ENCODE measurements at places on chromosomes 5 and 9.
A peak's percentile ranks its signal among the peaks of the same experiment; 100 is the strongest.

GRCh38 chr9:104269374-104269773 lies 175.3 kb downstream of the SMC2 start:
- no peak for DNase-seq

DNA sequence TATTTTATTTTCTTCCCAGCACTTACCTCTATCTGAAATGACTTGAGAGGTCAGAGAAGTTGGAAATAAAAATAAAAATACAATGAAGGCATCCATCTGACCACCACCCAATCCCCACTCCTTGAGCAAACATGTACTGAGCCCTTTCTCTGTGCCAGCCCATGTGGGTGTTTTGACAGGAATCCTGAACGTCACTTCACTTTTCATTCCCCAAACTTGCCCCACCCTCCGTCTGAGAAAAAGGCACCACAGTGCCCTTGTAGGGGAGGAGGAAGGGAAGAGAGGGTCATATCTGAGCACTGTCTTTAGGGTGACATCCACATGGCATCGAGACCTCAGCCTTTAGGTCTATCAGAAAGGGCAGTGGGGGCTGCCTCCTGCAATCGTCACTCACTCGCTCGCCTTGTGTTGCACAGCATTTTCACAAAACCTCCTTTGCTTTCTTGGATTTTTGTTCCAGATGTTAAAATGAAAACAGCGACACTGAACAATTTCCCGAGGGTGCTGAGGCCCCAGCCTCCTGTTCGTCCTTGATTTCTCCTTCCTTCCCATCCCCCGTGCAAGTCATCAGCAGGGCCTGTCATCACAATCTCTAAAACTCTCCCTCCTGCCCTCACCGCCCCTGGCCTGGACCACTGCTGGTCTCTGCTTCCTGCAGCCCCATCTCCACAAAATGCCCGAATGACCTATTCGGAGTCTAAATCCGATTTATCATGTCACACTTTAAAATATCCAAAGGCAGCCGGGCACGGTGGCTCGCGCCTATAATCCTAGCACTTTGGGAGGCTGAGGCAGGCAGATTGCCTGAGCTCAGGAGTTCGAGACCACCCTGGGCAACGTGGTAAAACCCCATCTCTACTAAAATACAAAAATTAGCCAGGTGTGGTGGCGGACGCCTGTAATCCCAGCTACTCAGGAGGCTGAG lies 13.0 kb downstream of the HIGD2A start:
- no peak for DNase-seq

DNA sequence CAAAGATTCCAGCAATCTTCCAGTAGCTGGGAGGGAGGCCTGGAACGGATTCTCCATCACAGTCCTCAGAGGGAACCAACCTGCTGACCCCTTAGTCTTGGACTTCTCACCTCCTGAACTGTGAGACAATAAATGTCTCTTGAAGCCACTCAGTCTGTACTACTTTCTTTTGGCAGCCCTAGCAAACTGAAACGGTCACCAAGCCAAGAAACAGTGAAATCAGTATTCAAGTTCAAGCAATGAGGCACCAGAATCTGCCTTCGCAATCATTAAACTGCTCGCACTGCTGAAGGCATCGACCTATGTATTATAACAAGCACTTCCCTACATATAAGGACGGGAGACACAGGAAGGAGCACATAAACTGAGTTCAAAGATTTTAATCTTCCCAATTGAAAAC lies 120.6 kb upstream of the PUM3 start:
- no peak for DNase-seq

GRCh38 chr5:14944350-14944739 lies 72.8 kb upstream of the ANKH start:
- no peak for DNase-seq

- DNase-seq, result no peak
Observed at GRCh38 chr5:67747096-67747495, 468.5 kb upstream of the PIK3R1 start.

- peak; percentile 15 for DNase-seq
Observed at GRCh38 chr5:88602584-88602983, 280.4 kb downstream of the MEF2C start.

- DNase-seq, result peak; percentile 8
Observed at GRCh38 chr5:38453506-38453905, 102.9 kb downstream of the LIFR start.

DNA sequence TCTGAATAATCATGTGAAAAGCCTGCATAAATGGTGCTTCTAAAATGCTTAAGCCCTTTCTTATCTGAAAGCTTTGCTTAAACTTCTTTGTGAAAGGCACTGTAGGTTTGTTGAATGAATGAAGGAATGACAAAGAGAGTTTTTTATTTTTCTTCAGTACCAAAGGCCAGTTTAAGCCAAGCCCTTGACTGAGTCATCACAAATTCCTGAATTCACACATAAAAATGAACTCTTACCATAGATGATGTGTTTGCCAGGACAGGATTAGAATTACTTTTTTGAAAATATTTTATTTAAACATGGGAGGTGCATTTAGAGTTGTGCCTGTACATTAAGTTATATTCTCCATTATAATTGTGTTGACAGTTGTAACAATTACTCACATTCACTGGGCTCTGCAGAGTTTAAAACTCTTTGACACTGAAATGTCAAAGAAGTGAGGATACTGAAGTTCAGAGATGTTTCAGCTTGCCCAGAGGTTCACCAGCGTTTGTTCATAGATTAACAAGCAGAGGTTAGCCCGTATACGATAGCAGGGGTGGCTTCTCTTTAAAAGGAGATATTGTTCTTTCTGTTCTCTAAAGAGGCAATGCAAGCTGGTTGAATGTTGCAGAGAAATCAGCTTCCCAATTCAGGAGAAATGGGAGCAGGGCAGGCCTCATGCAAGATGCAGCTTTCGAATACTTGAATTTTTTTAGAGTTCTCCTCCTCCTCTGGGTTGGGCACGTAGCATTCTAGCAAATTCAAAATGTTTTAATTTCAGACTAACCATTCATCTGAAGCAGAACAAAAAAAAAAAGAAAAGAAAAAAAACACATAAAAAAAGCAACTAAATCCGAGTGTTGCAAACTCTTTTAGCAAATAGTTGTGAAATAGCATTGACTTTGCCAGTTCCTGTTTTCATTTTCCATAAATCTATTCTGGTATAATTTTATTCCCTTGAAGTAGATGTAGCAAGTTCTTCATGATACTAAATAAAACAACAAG lies 358.7 kb upstream of the KLF4 start:
- no peak for DNase-seq

DNA sequence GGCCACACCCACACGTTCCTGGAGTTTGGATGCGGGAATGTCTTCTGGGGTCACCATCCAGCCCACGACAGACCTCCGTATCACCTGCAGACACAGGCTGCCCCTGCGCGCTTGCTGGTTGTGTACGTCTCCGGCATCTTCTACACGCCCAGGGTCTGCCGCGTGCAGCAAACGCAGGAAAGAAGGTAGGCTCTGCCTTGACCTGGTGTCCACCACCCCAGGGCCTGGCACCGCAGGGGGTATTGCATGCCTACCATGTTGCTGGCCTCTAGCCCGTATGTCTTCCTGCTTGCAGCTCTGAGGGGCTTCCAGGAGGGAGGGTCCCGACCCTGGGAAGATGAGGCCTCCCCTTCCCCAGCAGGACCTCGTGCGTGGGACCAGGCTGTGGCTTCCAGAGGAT lies 298.8 kb upstream of the IRX4 start:
- DNase-seq, result no peak

DNA sequence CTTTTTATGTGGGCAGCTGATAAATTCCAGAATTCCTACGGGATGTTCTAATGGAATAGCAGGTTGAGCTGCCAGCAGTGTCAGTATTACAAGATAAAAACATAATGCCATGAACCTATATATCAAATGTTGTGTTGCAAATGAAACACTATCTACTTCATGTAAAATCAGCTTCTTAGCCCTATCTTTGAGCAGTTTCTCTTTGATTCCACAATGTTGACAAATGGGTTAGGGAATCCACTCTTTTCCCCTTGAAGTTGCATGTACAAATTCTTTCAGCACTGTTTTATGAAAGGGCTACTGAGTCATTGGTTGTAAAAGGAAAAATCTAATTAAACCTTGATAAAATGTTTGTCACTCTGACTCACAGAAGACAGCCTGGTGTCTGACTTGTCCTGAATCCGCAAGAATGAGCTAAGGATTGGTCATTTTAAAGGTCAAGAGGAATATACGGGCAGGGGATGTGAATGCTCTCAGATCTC lies 950.6 kb upstream of the NUDT12 start:
- no peak for DNase-seq

DNA sequence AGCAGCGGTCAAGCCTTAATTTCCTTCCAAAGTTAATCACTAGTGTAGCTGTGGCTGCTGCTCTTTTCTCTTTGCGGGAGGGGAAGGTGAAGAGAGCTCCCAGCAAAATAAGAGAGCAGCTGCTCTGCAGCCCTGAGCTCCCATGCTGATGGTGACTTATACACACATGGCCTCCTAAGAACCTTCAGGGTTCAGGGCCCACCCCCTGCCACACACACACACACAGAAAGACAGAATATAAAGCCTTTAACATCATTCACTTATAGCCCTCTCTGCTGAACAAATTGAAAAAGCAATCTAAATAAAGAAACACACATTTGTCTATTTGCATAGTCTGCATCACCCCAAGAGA lies 43.6 kb downstream of the GAS1 start:
- DNase-seq, result no peak

DNA sequence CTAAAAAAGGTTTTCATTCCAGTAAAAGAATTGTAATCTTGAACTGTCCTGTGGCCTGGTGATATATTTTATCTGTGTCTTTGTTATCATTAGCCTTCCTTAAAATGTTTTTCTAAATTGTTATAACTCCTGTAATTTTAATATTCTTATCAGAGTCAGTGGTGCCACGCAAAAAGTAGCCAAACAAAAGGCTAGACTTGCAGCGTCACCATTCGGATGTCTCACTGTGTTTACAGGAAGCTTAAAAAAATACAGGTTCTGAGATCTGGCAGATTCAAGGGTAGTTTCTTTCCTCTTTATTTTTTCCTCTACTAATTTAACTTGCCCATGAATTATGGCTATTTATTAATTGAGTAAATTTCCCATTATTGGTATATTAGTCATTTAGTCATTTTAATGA lies 362.3 kb downstream of the MAT2B start:
- DNase-seq, result no peak

GRCh38 chr5:68372161-68372560 lies 156.6 kb downstream of the PIK3R1 start:
- no peak for DNase-seq

GRCh38 chr5:147694772-147695171 lies 87.8 kb downstream of the JAKMIP2 start:
- DNase-seq, result no peak

DNA sequence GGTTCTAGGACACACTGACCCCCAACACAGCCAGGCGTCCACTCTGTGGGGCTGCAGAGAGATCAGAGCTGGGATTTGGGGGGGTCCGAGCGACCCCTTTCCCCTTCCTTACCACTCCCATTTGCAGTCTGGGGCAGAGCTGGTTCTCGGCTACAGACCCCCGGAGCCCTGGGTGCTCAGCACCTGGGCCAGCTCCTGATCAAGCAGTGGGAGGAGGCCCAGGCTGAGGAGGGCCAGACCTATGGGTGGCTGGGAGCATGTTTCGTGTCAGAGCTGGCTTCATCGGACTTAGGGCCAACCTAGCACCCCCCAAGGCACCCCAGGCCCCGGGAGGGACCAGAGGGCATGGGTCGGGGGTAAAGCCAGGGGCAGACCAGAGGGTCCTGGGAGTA lies 7.6 kb downstream of the GRIN1 start:
- no peak for DNase-seq

GRCh38 chr9:35114840-35115628 lies 628 bp downstream of the ATOSB start:
- no peak for DNase-seq

DNA sequence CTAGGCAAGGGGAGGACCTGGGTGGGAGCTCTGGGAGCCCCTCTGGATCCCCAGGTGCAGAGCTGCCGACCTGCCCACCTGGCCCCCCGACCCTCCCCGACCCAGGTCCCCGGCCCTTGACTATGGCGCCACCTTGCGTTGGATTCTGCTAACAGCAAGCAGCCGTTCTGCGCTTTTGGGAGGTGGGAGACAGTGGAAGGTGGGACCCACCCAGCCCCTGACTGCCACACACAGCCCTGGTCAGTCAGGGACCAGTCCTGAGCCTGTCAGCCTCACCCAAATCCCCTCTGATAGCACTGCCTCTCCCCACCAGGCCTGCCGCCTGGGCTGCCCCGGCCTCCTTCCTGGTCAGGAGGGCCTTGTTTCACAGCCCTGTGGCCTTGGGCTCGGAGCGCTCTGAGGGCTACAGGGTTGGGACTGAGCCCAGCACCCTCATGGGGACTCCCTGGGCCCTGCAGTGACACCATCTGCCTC lies 77.9 kb downstream of the HMCN2 start:
- DNase-seq, result no peak

GRCh38 chr9:18976221-18976708 lies 56.7 kb downstream of the SAXO1 start:
- no peak for DNase-seq

DNA sequence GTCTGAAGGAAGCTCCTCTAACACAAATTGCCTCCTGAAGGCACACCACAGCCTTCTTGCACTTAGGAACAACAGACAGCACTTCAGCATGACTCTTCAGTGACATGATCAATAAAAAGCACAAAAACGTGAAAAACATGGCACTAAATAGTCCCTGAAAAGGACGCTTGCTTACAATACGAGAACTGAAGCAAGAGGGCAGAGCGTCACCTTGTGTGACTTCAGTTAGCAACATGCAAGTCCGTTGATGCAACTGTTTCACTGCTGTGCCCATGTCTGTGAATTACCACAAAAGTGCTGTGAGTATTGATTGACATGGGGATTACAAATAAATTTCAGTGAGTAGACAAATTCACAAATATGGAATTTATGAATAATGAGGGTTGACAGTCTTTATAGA lies 219.9 kb upstream of the GAS1 start:
- no peak for DNase-seq

- DNase-seq, result no peak
Observed at GRCh38 chr9:32701321-32702022, 66.0 kb upstream of the TAF1L start.

- no peak for DNase-seq
Observed at GRCh38 chr5:159601216-159601615, 270.9 kb upstream of the IL12B start.

DNA sequence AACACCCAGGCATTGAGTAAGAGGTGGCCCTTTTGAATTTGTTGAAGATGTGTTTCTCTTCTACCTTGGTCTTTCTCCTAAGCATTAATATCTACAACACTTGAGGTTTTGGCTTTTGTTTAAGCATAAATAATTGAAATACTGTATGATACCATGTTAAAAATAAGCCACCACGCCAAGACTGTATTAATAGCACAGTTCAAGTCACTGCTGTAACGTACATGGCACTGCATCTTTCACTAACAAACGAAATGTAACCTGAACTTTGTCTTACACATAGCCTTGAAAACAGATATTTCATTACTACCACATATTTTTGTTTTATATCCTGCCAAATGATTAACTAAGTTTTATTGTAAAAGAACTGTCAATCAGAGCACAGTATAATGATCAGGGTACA lies 112.8 kb downstream of the MLLT3 start:
- no peak for DNase-seq

- DNase-seq, result no peak
Observed at GRCh38 chr9:129851821-129852220, 16.6 kb downstream of the USP20 start.

- DNase-seq, result no peak
Observed at GRCh38 chr9:29290516-29290915, 1717.2 kb upstream of the C9orf72 start.

Data from stimulated activated CD8-positive, alpha-beta memory T cell treated with anti-CD3 and anti-CD28 coated beads, Interleukin-2, amount 100 ng/mL, for 48 hours (primary cell).